ENCODE measurements at places on chromosomes 5 and 9. TPM values are rescaled to one million over a fixed set of nuclear protein-coding genes. Genes with fewer than 3 reads are reported as not detected.

The FGF1 gene
- total RNA-seq = 5.1 TPM

DNA sequence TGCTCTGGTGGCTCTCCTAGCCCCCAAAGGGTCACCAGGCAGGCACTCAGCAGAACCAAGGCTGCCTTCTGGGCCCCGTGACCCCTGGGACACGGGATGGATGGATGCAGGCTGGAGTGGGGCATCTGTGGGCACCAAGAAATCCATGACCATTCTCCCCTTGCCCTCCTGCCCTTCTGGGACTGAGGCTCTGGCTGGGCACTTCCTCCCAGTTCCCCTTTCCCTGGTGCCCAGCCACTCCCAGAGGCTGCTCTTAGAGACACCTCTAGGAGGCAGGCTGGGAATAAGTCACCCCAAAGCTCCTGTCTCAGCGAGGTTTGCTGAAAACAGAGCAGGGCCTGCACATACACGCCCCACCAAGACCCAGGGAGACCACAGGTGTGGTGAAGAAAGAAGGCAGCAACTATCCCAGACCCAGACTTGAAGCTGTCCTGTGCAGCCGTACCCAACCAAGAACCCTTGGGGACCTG lies 943 bp downstream of the STING1 start:
- DNase-seq = no peak

The SLC6A3 gene
- not detected for total RNA-seq

GRCh38 chr9:135891027-135891631 lies 16.2 kb downstream of the CAMSAP1 start:
- no peak for DNase-seq

DNA sequence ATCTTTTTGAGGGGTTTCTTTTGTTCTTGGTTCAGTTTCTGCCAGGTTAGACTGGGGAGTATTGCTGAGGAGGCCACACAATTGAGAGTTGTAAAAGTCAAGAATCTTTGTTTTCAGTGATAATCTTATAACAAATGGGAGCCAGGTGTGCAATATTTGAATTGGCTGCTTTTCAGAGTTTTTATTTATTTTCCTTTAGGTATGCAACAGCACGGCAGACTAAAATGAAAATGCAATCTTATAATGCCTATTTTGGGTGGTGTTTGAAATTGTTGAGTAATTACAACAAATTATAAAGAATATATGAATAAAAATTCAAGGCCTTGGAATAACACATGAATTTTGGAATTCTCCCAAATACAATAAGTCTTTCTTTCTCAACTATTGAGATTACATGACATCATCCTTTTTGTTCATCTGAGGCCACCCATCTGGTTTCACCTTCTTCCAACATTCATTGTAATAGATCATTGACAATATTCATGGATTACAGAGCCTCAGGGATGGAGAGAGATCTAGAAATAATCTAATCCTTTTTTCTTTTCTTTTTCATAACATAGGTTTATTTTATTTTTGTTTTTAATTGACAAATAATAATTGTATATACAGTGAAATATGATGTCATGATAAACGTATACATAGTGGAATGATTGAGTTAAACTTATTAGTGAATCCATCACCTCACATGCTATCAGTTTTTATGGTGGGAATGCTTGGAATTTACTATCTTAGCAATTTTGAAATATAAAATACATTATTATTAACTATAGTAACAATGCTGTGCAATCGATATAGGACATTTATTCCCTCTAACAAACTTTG lies 1061.0 kb downstream of the NR2F1-AS1 start:
- peak; percentile 20 for DNase-seq

All from urinary bladder (tissue), 4 donors.